Cardiac ventricle fibroblast (primary cell): ENCODE measurements at places on chromosomes 13 and 19. TPM values are rescaled to one million over a fixed set of nuclear protein-coding genes. Genes with fewer than 3 reads are reported as not detected.

LHB gene
- total RNA-seq: not detected in 2 replicates

ZNF329 gene
- 7.2 and 7.8 TPM in 2 replicates for total RNA-seq

JSRP1 gene
- not detected in 2 replicates for total RNA-seq

PTBP1 gene
- total RNA-seq: 139 and 147 TPM in 2 replicates

ZNF415 gene
- total RNA-seq: 4.5 and 9.0 TPM in 2 replicates

HAUS5 gene
- 2.8 and 3.6 TPM in 2 replicates for total RNA-seq

SH3GL1 gene
- 76.0 and 86.1 TPM in 2 replicates for total RNA-seq

PCDH9 gene
- 15.8 and 16.7 TPM in 2 replicates for total RNA-seq

PCP2 gene
- total RNA-seq: not detected in 2 replicates

NUP58 gene
- total RNA-seq: 33.6 and 36.6 TPM in 2 replicates

LRRC63 gene
- not detected in 2 replicates for total RNA-seq

ARRDC2 gene
- 16.6 and 23.1 TPM in 2 replicates for total RNA-seq

DNAAF3 gene
- 0.34 TPM in 1 of 2 replicates, not detected in the other for total RNA-seq

OR7A5 gene
- total RNA-seq: not detected in 2 replicates

FGF22 gene
- not detected in 2 replicates for total RNA-seq

ZNF541 gene
- not detected in 2 replicates for total RNA-seq

LRRC4B gene
- total RNA-seq: 0.06 TPM in 1 of 2 replicates, not detected in the other

ZNF581 gene
- 37.1 and 44.1 TPM in 2 replicates for total RNA-seq

TPTE2 gene
- not detected in 2 replicates for total RNA-seq

UBA52 gene
- total RNA-seq: 663 and 704 TPM in 2 replicates

ZNF649 gene
- total RNA-seq: 3.0 and 6.8 TPM in 2 replicates

TSKS gene
- total RNA-seq: 0.25 and 1.1 TPM in 2 replicates

CARD8 gene
- 12.3 and 17.7 TPM in 2 replicates for total RNA-seq

GRIN2D gene
- total RNA-seq: 2.1 and 2.4 TPM in 2 replicates

ZNF766 gene
- 7.7 and 12.7 TPM in 2 replicates for total RNA-seq

ZGLP1 gene
- 0.25 and 3.2 TPM in 2 replicates for total RNA-seq

CDX2 gene
- not detected in 2 replicates for total RNA-seq

NDUFS7 gene
- 89.5 and 111 TPM in 2 replicates for total RNA-seq

CEACAM19 gene
- total RNA-seq: 1.2 and 1.4 TPM in 2 replicates
